ENCODE measurements at places on chromosomes 12 and 14.
A peak's percentile ranks its signal among the peaks of the same experiment; 100 is the strongest.

- peak; percentile 71 for ATAC-seq
These were observed 309.3 kb downstream of the ITPR2 start for GRCh38 chr12:26523708-26524150.

GRCh38 chr14:78130356-78130755 lies 39.8 kb upstream of the NRXN3 start:
- ATAC-seq = no peak

- ATAC-seq = no peak
These were observed 209.2 kb downstream of the C12orf75 start for GRCh38 chr12:105539735-105540134.

DNA sequence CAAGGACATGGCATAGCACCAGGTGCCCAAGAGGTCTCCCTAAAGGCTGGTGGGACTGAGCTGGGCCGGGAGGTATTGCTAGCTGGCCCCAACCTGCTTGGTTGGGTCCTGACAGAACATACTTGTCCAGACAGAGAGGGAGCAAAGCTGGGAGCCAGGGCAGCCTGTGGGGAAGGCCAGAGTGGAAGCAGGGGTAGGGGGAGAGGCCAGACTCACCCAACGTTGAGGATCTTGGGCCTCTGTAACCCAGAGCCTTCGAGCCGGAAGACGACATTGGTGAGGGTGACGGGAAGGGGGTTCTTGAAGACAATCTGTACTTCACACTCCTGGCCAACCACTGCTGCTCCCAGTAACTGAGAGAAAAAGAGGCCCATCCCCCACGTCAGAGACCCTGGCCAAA lies 9.0 kb downstream of the TGM1 start:
- no peak for ATAC-seq

GRCh38 chr14:103216857-103217256 lies 93.6 kb downstream of the TNFAIP2 start:
- ATAC-seq = no peak

GRCh38 chr12:27453421-27453820 lies 6.9 kb downstream of the SMCO2 start:
- no peak for ATAC-seq

DNA sequence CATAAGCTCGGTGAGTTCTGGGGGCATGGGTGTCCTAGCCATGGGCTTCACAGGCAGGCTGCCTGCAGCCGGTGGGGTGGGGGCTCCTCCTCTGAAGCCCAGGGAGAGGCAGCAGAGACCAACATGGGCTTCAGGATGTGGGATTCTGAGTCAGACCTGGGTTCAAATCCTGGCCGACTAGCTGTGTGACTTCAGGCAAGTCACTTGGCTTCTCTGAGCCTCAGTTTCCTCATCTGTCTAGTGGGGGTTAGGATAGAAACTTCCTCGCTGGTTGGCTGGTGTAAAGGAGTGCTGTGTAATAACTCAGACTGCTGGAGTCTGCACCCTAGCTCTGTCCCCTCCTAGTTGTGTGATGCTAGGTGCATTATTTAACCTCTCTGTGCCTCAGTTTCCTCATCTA lies 12.2 kb downstream of the RNFT2 start:
- no peak for ATAC-seq

- ATAC-seq = peak; percentile 59
These were observed 102.2 kb downstream of the RASSF9 start for GRCh38 chr12:85733984-85734383.

DNA sequence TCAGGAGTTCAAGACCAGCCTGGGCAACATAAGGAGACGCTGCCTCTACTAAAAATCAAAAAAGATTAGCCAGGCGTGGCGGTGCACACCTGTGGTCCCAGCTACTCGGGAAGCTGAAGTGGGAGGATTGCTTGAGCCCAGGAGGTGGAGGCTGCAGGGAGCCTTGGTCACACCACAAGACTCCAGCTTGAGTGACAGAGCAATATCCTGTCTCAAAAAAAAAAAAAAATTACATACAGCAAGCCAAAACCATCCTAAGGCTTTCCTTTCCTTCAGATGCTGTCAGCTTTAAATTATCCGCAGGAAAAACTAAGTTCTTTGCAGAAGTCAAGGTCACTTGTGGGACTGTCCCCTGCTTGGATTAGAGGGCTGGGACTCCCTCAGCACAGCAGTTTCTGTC lies 1.3 kb downstream of the CS start:
- no peak for ATAC-seq

GRCh38 chr14:94839348-94839747 lies 69.4 kb upstream of the GSC start:
- no peak for ATAC-seq

- no peak for ATAC-seq
These were observed 80.4 kb upstream of the KCNA1 start for GRCh38 chr12:4829161-4829792.

DNA sequence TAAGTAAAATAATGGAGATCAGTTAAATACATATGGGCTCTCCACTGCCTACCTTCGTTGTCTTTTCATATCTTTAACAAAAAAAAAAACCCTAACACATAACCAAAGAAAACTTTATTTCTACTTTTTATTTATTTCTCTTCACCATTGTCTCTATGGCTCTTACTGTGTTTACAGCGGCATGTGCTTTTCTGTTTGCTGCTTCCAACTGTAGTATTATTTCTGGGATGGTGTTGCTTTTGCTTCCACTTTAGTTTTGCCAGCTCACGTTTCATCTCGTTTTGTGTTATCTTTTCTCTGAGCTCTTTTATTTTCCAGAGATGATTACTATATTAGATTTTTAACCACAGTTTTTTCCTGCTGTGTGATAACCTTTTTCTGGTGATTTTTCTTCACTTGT lies 46.1 kb downstream of the KTN1 start:
- ATAC-seq = no peak

DNA sequence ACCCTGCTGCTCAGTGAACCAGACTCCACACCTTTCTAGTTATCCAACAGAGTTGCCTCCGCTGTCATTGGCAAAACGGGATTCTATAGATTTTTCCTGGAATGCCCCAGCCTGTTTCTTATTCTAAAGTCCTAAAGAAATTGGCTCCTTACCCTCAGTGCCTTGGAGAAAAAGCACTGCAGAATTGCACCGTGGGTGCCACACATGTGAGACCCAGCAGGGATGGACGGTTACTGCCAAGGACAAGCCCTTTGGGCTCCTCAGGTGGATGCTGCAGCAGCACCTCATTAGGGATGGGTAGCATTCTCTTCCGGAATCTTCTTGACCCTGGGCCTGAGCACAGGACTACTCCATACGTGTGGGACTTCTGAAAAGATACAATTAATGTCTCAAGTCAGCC lies 121.5 kb downstream of the GCH1 start:
- no peak for ATAC-seq

DNA sequence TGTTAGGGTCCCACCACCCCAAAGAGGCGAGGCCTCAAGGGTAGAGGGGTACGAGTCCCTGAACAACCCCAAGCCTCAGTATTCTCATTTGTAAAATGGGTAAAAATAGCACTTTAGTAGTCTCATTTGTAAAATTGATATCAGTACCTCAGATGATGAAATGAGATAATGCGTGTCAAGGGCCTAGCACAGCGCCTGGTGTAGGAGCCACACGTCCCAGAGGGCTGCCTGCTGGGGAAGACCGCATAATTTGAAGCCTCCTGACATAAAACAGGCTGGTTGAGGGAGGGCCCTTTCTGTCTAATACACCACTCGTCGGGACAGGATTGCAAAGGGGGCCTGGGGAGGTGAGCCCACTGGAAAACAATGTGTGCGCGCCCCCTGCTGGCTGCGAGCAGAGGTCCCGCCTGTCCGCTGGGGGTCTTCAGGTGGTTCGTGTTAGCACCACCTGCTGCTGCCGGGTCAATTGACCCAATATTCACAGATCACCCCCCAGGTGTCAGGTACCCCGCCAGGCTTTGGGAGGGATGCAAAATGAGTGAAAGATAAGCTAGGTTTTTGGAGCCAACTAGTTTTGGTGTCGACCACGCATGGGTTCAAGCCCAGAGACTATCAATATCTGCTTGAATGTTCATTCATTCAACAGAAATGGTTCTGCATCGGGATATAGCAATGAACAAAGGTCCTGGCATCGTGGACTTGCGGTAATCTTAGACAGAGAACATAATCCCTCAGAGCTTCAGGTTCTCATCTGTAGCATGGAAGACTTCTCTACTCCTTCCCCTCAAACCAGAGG lies 24.7 kb upstream of the IRF2BPL start:
- peak; percentile 91 for ATAC-seq

- ATAC-seq = no peak
These were observed 51.6 kb upstream of the ABCC9 start for GRCh38 chr12:21992823-21993222.

GRCh38 chr12:113537751-113538087 lies 66.0 kb upstream of the LHX5 start:
- ATAC-seq = no peak

- ATAC-seq = no peak
These were observed 138.2 kb upstream of the LHX5 start for GRCh38 chr12:113609692-113610469.

DNA sequence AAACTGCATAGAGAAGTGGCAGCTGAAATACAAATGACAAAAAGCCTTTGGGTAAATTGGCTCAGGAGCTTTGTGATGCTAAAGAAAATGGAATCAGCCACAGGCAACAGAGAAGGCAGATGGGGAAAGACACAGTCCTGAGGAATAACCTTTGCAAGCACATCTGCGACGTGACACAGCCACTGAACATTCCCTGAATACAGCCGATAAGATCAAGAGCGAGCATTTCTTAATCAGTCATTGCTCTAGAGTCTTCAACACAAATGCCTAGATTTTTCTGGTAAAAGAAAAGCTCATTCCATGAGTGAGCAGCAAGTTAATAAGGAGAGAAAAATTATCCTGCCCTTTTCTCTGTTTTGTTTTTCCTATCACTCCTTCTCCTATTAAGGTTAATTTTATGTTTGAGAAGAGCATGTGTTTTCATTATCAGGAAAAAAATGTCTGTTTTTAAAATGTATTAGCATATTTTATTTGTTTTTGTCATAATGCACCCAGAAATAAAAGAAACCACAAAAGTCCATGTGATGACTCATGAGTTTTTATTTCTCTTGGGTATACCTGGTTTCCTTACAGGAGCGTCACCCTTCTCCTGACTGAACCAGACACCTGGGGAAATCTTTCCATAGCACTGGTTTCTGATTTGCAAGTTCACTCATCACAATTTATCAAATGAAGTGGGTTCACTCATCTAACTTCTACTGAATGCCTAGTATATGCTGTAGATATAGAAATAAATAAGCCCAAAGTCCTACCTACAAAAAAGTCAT lies 45.4 kb upstream of the PCED1B start:
- peak; percentile 33 for ATAC-seq

DNA sequence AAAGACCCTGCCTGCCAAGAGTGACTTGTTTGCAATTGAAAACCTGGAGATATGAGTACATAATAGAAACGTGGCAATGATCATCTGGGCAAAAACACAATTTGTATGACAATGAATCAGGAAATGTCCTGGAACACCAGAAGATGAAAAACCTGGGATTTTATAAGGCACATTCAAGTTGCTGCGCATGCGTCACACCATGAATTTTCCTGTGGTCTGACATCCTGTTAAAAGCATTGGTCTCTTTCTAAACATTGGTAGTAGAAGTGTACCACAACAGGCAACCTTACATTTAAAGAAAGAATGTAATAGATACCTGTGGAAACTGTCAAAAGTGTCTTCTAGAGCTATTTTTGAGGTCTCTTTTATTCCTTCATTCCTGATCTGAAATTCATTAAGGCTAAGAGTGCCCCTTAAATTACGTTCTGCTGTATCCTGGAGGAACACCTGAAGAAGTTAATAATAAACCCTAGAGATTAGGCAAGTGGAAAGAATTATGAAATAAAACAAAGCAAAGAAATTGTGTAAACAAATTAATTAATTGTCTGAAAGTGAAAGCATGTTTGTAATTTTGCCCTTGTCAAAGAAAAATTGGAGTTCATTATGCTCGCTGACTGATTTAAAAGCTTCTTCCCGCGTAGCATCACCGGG lies 676.5 kb downstream of the DIO2 start:
- no peak for ATAC-seq

DNA sequence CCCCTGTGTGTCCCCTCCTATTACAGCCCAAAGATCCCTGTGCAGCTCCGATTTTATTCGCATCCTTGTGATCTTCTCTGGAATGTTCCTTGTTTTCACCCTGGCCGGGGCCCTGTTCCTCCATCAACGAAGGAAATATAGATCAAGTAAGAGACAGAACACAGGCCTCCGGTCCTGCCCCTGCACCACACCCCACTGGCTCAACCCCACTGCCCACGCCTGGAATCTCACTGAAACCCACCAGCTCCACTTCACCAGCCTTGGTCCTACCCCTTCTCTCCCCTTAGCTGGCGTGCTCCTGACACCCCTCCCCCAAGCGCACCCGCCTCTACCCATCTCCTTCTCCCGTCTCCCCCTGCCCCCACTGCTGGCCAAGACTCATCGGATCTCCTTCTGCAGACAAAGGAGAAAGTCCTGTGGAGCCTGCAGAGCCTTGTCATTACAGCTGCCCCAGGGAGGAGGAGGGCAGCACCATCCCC lies 934 bp upstream of the TAPBPL start:
- no peak for ATAC-seq

- ATAC-seq = no peak
These were observed 416.6 kb downstream of the AEBP2 start for GRCh38 chr12:19855851-19856250.

DNA sequence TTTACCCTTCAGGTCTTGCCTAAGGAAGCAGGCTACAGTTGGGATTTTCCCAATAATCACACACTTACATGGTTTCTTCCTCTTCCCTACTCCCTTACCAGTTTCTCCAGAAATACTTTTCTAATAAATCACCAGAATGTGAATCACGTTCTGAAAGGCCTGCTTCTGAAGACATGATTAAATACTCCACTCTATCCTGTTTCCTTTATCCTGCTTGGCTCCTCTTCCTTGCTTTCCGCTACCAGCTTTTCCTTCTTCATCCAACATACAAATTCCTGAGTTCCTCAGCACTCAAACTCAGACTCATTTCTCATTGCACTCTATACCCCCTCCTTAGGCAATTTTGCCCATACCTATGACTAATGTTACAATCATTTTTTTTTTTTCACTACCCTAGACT lies 118.3 kb downstream of the MGAT4C start:
- ATAC-seq = peak; percentile 85

DNA sequence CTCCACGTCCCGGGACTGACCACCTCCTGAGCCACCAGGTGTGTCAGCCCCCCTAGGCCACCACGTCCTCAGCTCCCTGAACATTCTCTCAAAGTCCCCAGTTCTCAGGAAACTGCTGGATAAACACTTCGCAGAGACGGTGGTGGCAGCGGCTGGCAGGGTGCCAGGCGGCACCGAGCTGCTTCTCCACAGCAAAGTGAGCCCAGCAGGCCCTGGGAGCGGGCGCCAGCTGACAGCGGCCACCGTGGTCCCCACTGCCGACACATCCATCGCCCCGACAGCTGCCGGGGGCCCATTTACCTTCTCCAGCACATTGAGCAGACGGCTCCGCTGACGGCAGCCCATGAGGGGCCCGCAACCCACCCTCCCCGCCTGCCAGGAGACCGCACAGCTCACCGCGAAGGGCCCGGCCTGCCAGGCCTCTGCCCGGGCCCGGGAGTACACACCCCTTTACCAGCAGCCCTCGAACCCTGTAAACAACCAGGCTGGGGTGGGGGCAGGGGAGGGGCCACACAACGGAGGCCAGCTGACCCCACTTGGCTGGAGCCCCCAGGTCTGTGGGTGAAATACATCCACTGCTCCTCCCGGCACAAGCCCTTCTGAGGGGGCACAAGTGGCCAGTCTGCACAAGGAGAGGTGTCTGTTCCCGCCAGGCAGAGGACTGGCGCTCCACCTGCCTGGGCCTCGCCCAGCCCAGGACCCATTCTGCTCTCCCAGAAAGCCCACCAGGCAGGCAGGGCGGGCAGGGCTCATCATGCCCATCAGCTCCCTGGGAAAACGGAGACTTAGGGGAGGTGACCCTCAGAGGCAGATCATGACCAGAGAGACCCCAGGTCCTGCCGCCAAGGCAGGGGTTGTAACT lies 10.5 kb downstream of the AKT1 start:
- ATAC-seq = no peak

All from SK-N-SH treated with all-trans-retinoic acid at 6 μM for 48 hours (cell line).